ENCODE measurements at places on chromosomes 1 and 21.

DNA sequence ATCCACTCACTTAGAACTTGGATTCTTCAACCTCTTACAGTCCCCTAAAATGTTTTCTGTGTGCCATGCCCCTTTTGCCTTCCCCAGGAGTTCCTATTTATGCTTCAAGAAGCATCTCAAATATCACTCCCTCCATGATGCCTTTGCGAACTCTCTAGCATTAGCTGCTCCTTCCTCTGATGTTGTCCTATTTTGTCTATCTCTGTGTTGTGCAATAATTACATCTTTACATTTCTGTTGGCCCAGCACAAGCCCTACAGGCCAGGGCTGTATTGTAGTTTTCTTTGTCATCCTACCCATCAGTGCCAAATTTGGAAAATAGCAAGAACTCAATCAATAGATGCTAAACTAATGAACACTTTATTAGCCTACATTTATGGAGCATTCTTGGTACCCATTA lies 125.8 kb downstream of the ST6GALNAC5 start:
- DNase-seq, result peak; percentile 4

DNA sequence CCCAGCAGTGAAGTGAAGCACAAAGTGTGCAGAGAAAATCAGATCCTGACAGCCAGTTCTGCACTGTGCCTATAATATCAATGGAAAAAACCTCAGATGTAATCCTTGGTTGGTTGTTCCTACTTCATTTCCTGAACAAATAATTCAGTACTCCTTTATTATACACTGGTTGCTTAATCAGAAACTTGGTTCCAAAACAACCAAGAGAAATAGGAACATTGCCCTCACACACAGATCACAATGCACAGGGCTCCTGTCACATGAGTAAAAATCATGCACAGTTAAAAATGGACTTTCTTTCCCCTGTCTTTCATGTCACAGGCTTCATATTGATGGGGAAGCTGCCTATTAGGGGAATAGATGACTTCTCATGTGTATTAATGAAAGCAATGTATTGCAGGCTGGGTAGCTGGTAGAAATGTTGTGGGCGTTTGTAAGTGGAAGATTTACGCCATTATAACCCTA lies 9.7 kb downstream of the DNASE2B start:
- no peak for DNase-seq

GRCh38 chr1:214604523-214604922 lies 1.5 kb downstream of the CENPF start:
- DNase-seq, result no peak

DNA sequence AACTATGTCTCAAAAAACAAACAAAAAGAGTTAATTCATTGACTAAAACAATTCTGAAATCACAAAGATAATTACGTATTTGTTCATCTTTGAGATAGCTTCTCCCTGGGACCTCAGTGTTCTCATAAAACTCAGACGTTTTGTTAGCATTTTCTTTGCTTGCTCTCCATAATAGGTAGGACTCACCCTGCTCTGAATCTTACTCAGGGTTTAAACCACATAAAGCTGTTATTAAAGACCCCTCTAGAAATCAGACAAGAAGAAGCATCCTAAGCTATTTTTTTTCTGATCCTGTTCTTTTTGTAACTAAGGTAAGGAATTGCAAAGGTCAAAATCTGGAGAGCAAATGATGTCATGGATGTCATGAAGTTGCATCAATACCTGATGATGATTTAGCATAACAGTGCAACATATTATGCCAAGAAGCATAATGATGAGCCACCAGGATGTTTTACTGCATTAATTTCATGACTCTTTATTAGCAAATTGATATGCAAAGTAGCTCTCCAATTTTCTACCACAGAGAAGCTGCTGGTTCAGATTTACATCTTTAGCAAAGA lies 2.4 kb downstream of the FBXO42 start:
- DNase-seq, result peak; percentile 44

- DNase-seq, result no peak
These were observed 23.5 kb downstream of the RNF223 start for GRCh38 chr1:1050577-1051052.

- peak; percentile 0 for DNase-seq
These were observed 86.0 kb downstream of the LRRC53 start for GRCh38 chr1:74426208-74426937.

- no peak for DNase-seq
These were observed 61.2 kb downstream of the NRIP1 start for GRCh38 chr21:15003463-15004135.

DNA sequence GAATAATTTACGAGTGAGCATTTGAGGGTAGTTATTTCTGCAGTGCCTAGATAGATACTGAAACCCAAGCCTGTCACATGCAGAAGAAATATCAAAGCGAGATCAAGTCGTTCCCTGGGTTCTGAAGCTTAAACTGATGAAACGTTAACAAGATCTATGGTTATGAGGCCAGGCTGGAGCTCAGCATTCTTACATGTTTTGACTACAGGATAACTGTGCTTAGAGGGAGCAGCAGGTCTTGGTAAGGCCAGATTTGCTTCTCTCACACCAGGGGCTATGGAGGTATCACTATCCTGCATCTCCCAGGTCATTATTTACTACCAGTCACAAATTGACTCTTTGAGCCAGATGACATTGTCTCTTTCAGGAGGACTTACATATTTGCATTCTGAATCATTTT lies 1401.4 kb upstream of the PRMT6 start:
- no peak for DNase-seq

DNA sequence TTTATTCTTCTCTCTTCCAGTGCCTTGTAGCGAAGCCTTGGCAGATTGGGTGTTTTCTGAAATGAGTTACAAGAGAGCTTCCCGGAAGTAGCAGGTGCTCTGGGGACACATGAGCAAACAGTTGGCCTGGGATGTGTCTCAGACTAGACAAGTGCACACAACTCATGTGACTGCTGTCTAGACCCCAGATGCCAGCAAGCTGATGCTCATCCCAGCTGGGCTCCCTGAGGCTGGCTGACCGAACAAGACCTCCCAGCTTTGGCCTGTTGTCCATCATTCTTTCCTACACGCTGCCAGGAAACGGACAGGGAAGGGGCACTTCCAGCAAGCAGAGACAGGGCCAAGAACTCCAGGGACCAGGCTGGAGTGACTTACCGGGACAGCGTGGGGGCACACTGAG lies 18.7 kb upstream of the CSF1 start:
- no peak for DNase-seq

DNA sequence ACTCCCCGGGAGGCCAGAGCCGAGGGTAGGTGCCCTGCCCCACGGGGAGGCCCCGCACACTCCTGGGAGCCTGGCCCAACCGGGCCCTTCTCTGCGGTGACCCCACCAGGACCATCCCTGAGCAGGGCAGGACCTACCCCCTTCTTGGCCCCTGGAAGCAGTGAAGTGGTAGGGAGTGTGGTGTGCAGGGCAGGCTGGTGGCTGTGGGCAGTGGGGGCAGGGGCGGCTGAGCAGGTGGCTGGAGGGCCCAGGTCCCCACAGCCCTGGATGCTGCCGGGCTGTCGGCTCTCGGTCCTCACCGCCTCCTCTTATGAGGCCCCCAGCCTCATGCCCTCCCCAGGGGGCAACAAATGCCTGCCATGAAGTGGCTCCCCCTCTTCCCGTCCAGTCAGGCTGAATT lies 19.5 kb downstream of the PLCH2 start:
- DNase-seq, result no peak

- no peak for DNase-seq
These were observed 26.4 kb downstream of the AGO4 start for GRCh38 chr1:35834218-35834617.

DNA sequence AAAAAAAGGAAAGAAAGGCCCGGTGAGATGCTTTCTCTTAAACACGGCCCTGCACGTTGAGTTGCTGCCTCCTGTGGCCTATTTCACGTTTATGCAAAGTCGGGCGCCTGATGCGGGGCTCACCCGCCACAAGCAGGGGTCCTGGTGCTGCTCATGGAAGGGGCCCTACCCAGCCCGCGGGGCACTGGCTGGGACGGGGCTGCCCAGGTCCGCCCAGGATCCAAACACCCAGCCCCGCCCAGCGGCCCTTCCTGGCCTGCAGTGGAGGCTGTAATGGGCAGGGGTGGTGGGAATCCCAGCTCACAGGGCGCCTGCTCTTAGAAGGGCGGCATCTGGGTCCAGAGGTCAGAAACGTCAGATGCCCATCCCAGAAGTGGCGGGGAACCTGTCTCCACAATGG lies 1.6 kb downstream of the COL6A2 start:
- no peak for DNase-seq

- no peak for DNase-seq
These were observed 244.8 kb downstream of the RPS6KC1 start for GRCh38 chr1:213295860-213296259.

DNA sequence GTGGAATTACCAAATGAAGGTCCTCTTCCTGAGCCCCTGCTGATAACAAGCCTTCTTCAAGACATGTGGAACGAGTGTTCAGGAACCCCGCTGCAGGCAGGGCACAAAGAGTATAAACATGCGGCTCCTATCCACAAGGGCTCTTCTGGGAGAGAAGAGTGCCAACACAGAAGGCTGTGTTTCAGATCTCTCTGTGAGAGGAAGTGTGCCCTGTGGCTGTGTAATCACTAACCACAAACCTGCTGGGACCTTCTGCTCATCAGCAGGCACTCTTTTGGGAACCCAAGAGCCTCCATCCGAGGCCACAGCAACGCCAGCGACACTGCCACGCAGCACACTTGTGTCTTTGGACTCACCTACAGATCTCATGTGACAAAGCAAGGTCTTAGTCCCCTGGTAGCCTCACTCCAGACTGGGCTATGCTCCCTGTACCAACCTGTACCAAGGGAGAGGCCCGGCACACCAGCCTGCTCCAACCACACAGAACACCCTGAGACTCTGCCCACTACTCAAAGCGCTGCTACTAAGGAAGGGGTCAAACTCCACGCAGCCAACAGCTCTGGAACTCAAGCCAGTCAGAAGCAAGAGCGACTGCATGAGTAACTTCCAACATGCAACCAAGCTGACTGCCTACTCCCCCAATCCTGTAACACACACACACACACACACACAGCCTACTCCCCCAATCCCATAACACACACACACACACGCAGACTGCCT lies 7.8 kb downstream of the PTTG1IP start:
- no peak for DNase-seq

GRCh38 chr1:35657851-35658250 lies 16.5 kb upstream of the PSMB2 start:
- no peak for DNase-seq

DNA sequence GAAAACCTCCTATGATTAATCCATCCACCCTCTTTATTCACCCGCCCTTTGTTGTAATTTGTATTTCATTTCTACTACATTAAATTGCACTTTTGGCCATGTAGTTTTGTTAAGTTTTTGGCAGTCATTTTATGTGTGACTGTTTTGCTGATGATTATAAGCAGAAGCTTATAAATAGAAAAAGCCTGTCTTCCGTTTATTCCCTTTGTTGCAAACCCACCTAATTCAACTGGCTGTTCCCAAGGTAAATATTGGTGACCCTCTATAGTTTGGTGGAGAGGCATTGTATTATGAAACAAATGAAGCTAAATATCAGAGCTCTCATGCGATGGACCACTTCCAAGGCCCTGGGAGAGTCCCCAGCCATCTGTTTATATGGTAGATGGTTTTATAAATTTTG lies 36.7 kb upstream of the IGSF3 start:
- no peak for DNase-seq

DNA sequence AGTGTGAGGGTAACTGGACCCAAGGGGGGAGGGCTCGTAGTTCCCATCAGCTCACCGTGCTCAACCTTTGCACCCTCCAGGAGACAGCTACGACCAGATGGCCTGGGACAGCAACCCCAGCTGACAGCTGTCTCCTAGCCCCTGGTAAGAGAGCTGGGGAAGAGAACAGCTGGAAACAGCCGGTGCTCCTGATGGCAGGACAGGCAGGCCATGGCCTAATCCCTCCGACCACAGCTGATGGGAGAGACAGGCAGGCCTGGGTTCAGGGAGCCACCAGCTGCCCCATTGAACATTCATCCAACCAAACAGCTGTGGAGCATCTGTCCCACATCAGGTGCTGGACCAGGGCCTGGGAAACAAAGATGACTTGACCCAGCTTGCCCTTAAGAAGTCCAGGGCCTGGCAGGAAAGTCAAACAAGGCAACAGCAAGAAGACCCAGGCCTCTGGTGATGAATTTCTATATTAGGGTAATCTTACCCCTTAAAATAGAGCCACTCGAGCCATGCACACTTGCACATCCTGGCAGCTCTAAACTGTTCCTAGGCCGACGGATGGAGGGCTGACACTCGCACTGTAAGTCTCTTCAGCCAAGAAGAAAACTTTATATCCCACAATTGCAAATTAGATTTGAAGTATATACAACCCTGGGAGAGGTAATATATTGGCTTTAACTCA lies 12.2 kb downstream of the OLFML2B start:
- DNase-seq, result no peak

DNA sequence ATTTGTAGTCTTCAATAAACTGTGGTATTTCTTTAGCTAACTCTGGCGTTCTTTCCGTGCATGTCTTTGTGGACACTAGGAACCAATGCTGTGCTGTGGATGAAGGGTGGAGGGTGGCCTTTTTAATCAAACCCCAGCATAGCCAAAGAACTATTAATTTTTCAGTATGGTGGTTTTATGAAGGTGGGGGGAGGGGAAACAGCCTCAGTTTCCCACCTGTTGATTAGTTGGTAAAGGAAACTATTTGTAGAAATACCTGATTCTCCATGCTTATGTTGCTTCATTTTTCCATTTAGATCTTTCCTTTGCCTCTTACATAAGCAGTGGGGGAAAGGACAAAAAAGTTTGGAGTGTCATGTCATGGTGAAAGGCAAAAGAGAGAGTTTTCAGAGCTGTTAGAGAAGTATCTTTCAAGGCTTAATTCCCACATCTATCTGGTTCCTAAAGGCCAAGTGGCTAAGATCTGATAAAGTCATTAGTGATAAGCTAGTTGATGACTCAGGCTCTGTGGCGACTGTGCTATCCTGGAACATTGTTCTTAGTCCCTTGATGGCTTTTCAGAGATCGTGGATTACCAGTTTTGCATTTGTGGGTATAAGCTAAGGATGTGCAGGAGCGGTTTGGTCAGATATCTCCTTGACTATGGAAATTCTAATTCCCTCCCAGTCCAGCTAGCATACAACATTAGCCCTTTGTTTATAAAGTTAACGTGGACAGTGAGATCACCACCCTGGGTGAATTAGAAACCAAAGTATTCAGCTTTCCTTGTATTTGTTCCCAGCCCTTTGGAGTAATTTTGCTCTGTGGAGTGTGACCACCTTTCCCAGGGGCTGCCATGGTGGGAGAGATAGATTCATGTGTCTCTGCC lies 8.7 kb upstream of the HAX1 start:
- no peak for DNase-seq

DNA sequence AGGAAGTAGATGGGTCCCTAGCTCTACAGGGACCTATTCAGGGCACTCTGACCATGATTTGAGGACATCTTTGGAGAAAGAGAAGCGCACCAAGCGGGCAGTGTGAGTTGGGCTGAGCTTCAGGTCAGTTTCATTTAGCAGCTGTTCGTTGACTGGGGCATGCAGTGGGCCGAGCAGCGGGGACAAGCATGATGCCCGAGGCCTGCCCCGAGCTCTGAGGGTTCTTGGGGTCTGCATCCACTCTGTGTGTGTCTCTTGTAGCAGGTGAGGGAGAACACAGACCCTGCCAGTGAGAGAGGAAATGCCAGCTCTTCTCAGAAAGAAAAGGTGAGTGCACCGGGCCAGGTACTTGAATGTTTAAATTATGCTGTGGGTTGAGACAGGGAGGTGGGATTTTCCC lies 5.4 kb downstream of the THAP3 start:
- DNase-seq, result no peak

Measured in fibroblast of upper back skin (primary cell).